Dorsolateral prefrontal cortex (tissue), 122 donors: ENCODE measurements at places on chromosomes 2 and 18.

DNA sequence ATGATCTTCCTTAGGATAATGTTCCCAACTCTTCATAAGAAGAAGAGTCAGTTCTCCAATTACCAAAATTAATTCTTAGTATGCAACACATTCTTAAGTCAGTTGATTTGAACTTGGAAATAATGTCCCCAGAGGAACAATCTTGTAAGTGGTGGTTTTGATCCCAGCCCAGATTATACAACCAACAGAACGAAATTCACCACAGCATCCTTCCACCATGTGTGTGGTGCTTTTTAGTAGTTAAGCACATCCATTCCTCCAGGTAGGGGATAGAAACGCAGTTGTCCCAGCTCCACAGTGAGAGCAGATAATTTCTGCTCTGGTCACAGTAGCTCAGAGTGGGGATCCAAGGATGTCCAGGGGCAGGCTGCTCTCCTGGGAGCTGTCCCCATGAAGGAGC, 161.7 kb upstream of the SLC39A10 start:
- DNase-seq: no peak

DNA sequence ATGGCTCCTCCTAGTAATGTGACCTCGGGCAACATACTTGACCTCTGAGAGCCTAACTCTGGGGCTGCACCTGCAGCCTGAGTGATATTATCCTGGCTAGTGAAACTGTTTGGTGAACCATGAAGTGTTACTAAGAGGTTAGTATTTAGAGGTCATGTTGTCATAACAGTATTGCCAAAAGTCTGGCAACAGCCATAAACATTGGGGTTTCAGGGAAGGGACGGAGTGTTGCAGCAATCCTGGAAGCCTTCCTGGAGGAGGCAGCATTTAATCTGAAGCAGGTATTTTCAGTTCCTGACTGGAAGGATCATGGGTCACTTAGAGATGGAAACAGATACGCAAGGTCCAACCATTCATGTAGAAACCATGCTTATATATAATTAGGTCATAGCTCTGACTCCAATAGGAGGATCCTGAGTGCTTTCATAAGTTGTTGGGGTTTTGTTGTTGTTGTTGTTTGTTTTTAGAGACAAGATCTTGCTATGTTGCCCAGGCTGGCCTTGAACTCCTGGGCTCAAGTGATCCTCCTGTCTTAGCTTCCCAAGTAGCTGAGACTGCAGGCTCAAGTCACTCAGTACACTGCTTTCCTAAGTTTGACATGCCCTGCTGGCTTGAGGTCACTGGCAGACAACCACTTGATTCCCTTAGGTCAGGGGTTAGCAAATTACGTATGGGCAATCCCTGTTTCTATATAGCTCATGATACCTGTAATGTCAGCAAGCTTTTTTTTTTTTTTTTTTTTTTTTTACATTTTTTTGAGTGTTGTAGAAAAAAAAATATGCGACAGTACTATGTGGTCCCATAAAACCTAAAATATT, 21.5 kb downstream of the GPR39 start:
- DNase-seq: no peak

DNA sequence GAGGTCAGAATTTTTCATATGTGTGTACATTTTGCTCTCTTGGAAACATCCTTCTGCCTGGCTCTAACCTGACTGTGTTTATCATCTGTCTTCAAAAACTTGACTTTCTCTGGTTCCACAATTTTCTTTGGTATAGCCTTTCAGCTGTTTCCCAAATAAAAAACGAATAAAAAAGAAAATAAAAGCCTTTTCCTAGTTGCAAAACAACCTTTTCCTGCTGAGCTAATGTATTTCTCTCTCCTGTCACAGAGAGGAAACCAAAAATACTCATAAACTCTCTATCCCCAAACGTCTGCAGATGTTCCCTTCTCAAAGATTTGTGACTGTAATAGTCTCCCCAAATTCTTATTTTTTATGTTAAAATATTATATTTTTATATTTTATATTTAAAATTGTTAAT, 505.3 kb upstream of the SLC39A10 start:
- DNase-seq: no peak

- no peak for DNase-seq
Measured at GRCh38 chr2:5020116-5020875, 671.9 kb upstream of the SOX11 start.

DNA sequence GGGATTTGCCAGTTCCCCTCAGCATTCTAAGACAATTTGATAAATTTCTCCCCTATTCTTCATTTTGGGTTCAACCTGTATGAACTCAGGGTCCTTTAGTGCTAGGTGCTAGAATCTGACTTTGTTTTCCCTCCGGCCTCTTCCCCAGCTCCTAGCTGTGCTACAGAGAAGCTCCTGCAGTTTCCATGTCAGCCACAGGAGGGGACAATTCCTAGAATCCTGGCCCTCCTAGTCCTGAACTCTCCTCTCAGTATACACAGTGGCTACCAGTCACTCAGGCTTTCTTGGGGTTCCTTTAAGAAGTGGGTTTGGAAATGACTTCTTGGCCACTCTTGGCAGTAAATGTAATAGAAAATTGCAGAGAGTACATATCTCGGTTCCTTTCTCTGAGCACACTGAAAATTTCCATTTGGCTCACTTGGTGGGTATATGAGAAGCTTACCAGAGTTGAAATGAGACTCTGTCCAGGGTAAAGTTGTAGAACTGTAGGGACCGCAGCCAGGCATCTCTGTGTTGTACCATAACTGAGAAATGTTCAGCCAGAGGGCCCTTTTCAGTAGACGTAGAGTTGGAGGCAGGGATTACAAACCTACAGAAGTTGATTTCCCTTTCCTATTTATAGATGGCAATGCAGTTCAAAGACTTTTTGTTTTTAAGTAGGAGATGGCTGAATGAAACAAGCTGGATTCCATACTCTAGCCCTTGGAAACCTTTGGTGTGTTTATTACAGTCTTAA, 5.0 kb upstream of the CHST10 start:
- DNase-seq: no peak
